Activated T-cell treated with anti-CD3 and anti-CD28 coated beads, Interleukin-2, amount 50 U/mL, for 72 hours (primary cell): ENCODE measurements at places on chromosomes 7 and 10.

DNA sequence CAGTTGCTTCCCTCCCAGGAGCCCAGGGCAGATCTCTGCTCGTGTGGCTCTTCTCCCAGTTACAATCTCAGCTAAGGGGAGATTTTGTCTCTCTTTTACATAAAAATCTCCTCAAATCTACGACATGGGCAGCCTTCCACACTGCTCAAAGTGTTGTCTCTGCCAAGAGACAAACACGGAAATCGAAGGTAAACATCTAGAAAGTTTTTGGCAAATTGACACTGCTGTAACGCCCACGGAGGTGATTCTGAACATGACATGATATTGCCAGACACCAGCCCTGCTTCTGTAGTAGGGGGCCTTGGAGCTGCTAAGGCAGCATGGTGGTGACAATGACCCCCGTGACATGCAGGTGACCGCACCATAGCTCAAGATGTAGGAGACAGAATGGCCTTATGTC lies 128.3 kb downstream of the CCDC3 start:
- H3K27me3 ChIP-seq, result no peaks in the 10 kb centered on the region
- H3K4me1 ChIP-seq, result no peaks in the 10 kb centered on the region
- no peak for DNase-seq
- no peaks in the 10 kb centered on the region for H3K36me3 ChIP-seq
- no peak overlapping the region for H3K27ac ChIP-seq
- no peak overlapping the region for H3K4me3 ChIP-seq

DNA sequence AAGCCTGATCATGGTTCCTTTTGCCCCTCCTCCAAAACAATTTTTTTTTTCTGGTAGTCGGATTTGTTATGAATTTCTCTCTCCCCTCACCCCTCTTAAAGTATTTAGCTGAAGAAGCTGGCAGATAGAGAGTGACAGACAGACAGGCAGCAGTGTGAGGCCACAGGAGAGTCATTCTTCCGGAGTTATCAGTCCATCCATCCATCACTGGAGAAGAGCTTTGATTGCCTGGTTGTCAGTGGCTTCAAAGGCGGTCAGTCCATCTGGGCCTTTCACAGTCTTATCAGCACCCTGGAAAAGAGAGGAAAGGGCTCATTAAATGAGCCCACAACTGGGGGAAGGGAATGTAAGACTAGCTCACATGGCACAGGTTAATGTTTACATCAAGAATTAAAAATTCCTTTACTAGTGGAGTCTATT lies 47.4 kb downstream of the MTPN start:
- H3K36me3 ChIP-seq, result peaks cover 4% of the 10 kb centered on the region
- no peak for DNase-seq
- H3K4me3 ChIP-seq, result no peak overlapping the region
- H3K4me1 ChIP-seq, result peaks cover 22% of the 10 kb centered on the region

DNA sequence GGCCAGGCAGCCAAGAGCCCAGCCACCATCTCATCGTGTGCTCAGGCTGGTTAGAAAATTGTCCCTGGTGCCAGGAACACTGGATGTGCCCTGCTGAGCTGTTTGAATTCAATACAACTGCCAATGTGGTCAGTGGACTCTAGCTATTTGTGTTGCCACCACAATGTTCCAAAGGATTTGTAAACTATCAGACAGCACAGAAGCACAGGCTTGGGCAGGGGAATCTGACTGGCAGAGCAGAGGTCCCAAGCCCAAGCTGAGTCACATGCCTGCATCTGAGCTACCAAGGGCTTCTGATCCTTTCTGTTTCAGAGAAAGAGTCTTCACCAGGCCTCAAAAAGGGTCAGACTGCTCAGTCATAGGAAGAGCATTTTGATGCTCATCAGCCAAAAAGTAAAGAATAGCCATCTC lies 232.1 kb upstream of the SEMA3C start:
- H3K4me1 ChIP-seq, result no peaks in the 10 kb centered on the region
- no peak overlapping the region for H3K27ac ChIP-seq
- no peaks in the 10 kb centered on the region for H3K36me3 ChIP-seq
- DNase-seq, result no peak
- H3K27me3 ChIP-seq, result no peaks in the 10 kb centered on the region
- H3K4me3 ChIP-seq, result no peak overlapping the region

GRCh38 chr7:130794619-130794922 lies 60.6 kb upstream of the KLF14 start:
- H3K4me3 ChIP-seq, result no peak overlapping the region
- no peaks in the 10 kb centered on the region for H3K36me3 ChIP-seq
- peaks cover 33% of the 10 kb centered on the region for H3K27me3 ChIP-seq
- no peak overlapping the region for H3K27ac ChIP-seq
